ENCODE measurements at places on chromosomes 3 and 15. TPM values are rescaled to one million over a fixed set of nuclear protein-coding genes. Genes with fewer than 3 reads are reported as not detected.

DNA sequence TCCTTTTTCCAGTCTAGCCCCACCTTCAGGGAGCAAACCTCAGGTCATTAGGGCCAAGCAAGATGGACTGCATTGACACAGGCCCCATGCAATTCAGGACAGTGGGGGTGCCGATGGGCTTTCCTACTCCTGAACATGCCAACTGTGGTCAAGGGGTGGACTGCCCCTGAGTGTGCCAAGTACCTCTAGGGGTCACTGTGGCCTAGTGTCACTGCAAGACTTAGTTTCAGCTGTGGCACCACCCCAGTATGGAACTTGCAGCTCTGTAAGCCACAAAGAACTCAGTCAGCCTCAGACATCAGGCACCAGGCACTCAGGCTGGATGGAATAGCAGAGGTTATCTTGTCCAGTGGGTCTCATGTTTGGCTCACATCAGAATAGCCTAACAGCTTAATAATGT is 32.3 kb downstream of the EXOG start:
- H3K27ac ChIP-seq, result no peak overlapping the region
- no peak overlapping the region for H3K4me3 ChIP-seq
- H3K27me3 ChIP-seq, result no peaks in the 10 kb centered on the region
- H3K36me3 ChIP-seq, result peaks cover 4% of the 10 kb centered on the region
- H3K4me1 ChIP-seq, result no peaks in the 10 kb centered on the region
- DNase-seq, result no peak

DNA sequence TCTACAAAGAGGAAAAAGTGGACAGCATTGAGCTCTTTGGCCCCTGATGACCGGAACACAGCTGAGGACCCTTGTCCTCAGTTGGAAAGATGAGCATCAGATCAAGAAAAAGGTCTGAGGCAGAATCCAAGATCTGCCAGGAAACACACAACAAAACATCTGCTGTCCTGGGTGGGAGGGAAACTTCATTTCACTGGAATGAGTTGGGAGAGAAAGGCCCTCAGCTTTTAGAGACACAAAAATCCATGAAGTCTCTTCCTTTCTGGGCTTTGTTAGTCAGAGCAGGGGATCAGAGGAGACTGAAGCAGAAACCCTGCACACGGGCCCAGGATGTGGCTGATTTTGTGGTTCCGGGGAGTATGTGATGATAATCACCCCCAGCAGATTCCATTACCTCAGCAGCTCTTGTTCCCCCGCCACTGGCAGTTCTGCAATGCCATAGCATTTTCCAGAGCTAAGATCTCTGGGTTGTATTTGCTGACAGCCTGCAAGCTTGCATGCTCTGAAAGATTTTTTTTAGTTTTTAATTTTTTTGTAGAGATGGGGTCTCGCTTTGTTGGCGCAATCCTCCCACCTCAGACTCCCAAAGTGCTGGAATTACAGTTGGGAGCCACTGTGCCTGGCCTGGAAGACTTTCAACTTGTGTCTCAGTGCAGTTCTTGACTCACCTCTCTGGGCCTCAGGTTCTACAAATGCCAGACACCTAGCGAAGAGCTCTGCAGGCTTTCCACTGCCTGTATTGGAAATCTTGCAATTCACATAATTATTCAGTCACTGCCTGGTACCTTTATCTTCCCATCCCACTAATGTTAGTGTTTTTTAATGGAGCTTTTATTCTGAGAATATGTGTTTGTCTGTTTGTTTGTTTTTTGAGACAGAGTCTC is 5.8 kb upstream of the TATDN2 start:
- H3K4me3 ChIP-seq, result no peak overlapping the region
- DNase-seq, result no peak
- no peak overlapping the region for H3K27ac ChIP-seq
- H3K36me3 ChIP-seq, result no peaks in the 10 kb centered on the region

SERINC4 gene
- 0.33 TPM for total RNA-seq

GRCh38 chr15:34700891-34701427 is 53.8 kb downstream of the GJD2 start:
- peaks cover 40% of the 10 kb centered on the region for H3K27me3 ChIP-seq
- no peak overlapping the region for H3K27ac ChIP-seq
- no peak for DNase-seq
- no peaks in the 10 kb centered on the region for H3K4me1 ChIP-seq

HGD gene
- 0.42 TPM for total RNA-seq

- no peak overlapping the region for H3K27ac ChIP-seq
- H3K4me3 ChIP-seq, result no peak overlapping the region
- no peak for DNase-seq
Observed at GRCh38 chr3:181699171-181699903, 12.4 kb upstream of the SOX2 start.

GRCh38 chr3:134205451-134205850 is 45.2 kb downstream of the RYK start:
- H3K27me3 ChIP-seq, result no peaks in the 10 kb centered on the region
- no peaks in the 10 kb centered on the region for H3K4me1 ChIP-seq
- peaks cover 11% of the 10 kb centered on the region for H3K36me3 ChIP-seq

DNA sequence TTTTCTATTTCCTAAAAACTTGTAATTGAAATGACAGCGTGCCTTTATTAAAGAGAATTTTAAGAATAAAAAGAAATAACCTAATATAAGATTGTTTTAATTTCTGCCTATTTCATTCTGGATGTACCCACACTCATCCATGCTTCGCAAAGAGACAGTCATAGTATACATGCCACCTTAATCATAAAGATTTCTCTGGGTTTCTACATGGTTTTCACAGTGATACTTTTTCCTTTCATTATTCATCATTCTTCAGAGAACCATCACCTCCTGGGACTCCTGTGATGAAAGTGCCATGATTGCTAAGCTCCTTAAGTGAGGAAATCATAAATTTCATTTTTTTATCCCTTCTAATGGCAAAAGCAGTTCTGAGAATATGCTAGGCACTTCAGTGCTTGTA is 4.3 kb upstream of the CCR8 start:
- no peak for DNase-seq
- H3K27me3 ChIP-seq, result peaks cover 1% of the 10 kb centered on the region
- no peak overlapping the region for H3K27ac ChIP-seq
- no peak overlapping the region for H3K4me3 ChIP-seq
- H3K36me3 ChIP-seq, result no peaks in the 10 kb centered on the region

DNA sequence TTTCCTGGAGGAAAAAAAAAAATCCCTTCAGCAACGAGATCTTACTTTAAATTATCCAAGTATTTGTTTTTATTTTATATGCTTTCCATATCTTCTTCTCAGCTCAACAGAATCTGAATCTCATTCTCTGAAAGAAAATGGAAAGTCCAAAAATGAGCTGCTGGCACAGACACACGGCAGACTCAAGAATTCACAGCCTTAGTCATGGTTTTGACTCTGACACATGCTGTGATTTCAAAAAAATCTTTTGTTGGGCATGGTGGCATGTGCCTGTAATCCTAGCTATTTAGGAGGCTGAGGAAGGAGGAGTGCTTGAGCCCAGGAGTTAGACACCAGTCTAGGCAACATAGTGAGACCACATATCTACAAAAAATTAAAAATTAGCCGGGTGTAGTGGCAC is 565.0 kb downstream of the MAGI1 start:
- H3K27ac ChIP-seq, result no peak overlapping the region
- H3K36me3 ChIP-seq, result no peaks in the 10 kb centered on the region
- H3K4me1 ChIP-seq, result no peaks in the 10 kb centered on the region
- no peaks in the 10 kb centered on the region for H3K27me3 ChIP-seq
- peak; percentile 57 for DNase-seq
- no peak overlapping the region for H3K4me3 ChIP-seq

DNA sequence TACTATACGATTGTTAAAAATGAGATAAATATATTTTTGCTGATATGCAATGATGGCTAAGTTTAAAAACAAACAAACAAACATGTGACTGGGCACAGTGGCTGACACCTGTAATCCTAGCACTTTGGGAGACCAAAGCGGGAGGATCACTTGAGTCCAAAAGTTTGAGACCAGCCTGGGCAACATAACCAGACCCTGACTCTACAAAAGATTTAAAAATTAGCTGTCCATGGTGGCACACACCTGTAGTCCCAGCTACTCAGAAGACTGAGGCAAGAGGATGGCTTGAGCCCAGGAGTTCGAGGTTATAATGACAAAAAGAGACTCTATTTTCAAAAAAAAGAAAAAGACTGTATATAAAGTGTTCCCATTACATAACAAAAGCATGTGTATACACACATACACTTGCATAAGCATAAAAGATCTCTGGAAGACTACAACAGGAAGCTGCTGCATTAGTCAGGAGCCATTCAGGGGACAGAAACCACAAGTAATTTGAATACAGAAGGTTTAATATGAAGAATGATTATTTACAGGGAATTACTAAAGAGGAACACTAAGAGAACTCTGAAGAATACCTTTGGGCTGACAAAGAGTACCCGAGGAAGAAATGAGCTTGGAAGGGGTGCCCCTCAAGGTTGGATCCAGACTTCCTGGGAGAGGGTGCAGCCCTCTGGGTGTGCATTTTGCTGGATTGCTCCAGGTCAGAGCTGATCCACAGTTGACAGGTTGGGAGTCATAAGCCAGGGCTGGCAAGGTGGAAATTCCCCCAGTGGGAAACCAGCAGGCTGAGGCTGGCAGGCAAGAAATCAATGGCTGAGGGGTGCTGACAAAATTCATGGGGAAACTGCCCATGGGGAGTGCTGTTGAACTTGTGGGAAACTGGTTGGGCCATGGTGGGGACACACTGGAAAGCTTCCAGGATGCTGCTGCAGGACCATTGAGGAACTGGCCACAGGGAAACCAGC is 9.3 kb upstream of the TM4SF18 start:
- H3K36me3 ChIP-seq, result no peaks in the 10 kb centered on the region
- no peak overlapping the region for H3K27ac ChIP-seq
- H3K27me3 ChIP-seq, result no peaks in the 10 kb centered on the region
- no peak overlapping the region for H3K4me3 ChIP-seq
- DNase-seq, result peak; percentile 43

GRCh38 chr3:21152555-21152954 is 598.5 kb downstream of the ZNF385D start:
- H3K27ac ChIP-seq, result no peak overlapping the region
- no peak for DNase-seq
- H3K4me1 ChIP-seq, result no peaks in the 10 kb centered on the region
- H3K36me3 ChIP-seq, result no peaks in the 10 kb centered on the region
- no peaks in the 10 kb centered on the region for H3K27me3 ChIP-seq

DNA sequence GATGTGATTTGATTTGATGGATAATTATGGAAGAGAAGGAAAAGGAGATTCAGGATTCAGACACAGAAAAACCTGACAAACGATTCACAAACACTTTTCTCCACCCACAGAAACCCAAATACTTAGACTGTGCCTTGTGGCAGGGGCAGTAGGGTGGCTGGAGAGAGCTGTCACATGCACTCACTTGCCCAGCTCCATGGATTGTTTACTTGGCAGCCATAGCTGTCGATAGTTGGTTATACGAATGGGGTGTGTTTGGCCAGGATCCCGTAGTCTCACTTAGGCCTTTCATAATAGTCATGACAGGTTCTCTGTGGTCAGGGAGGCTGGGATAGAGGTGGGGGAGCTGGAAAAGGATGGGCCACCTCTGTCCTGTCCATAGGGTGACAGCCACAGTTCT is 76.9 kb downstream of the CACNA1D start:
- H3K4me1 ChIP-seq, result no peaks in the 10 kb centered on the region
- H3K36me3 ChIP-seq, result no peaks in the 10 kb centered on the region
- DNase-seq, result no peak
- H3K27me3 ChIP-seq, result no peaks in the 10 kb centered on the region

DNA sequence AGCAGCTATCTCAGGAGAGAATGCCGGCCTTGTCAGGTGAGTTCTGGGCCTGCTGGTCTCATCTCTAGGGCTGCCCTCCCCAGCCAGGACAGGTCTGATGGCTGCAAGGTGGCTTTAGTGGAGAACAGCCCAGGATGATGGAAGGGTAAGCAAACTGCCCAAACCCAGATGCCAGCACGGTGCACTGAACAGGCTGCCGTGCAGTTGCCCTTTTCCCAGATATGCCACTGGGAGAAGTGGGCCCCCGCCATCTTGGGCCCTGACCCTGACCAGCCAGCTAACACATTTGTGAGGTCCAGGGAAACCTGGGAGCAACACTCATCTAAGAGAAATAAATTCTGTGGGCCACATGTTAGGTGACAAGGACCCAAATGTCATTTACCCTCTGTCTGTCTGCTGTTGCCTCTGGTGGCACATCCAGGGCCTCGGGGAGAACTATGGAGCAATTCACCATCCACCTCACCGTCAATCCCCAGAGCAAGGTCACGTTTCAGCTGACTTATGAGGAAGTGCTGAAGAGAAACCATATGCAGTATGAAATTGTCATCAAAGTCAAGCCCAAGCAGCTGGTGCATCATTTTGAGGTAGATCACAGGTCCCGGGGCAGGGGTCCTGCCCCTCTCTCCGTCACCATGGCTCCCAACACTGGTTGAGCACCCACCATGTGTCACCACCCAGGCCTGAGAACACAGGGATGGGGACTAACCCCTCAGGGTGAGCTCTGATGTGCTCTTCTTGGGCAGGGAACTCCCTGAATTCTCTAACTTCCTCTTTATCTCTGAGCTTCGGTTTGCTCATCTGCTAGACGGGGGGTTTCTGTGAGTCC is 1.8 kb downstream of the ITIH1 start:
- H3K4me3 ChIP-seq, result no peak overlapping the region
- H3K27me3 ChIP-seq, result no peaks in the 10 kb centered on the region
- no peaks in the 10 kb centered on the region for H3K4me1 ChIP-seq
- H3K36me3 ChIP-seq, result no peaks in the 10 kb centered on the region
- no peak overlapping the region for H3K27ac ChIP-seq
- DNase-seq, result no peak

CCDC191 gene
- 1.1 TPM for total RNA-seq

GRCh38 chr3:187623285-187623814 is 46.8 kb downstream of the SST start:
- no peak overlapping the region for H3K4me3 ChIP-seq
- no peak overlapping the region for H3K27ac ChIP-seq
- peaks cover 21% of the 10 kb centered on the region for H3K27me3 ChIP-seq
- DNase-seq, result no peak
- no peaks in the 10 kb centered on the region for H3K36me3 ChIP-seq
